ENCODE measurements at places on chromosomes 16 and 17. TPM values are rescaled to one million over a fixed set of nuclear protein-coding genes. Genes with fewer than 3 reads are reported as not detected.

DNA sequence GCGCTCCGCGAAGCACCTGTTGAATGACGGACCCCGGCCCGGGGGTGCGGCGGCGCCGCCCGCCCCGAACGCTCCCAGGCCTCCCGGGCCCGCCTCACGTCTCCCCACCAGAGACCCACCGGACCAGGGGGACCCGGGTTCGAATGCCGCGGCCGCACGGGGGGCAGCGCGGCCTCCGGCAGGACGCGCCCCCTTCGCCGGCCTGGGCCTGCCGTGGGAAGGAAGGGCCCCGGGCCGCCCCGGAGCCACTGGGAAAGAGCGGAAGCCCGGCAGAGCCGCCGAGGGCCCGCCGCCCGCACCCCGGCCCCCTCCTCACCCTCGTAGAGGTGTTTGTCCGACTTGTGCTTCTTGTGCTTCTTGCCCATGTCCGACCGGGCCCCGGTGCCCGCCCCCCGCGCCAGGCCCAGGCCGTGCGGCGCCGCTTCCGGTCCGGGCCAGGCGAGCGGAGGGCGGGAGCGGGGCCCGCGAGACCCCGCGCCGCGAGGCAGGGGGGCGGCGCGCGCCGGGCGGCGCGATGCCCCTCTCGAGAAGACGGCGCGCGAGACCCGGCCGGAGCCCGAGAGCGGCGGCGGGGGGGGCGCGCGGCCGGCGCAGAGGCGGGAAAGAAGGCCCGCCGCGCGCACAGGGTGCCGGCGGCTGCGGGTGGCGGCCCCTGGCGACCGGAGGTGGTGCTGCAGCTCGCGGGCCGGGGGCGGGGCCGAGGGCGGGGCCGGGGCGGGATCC, at the start of gene BRD7:
BRD7 (minus strand) TSS at position 579 of the 723 bp plus-strand sequence; CDS start at position 365, 214 bp downstream.
- DNase-seq, result peak; percentile 58

DNA sequence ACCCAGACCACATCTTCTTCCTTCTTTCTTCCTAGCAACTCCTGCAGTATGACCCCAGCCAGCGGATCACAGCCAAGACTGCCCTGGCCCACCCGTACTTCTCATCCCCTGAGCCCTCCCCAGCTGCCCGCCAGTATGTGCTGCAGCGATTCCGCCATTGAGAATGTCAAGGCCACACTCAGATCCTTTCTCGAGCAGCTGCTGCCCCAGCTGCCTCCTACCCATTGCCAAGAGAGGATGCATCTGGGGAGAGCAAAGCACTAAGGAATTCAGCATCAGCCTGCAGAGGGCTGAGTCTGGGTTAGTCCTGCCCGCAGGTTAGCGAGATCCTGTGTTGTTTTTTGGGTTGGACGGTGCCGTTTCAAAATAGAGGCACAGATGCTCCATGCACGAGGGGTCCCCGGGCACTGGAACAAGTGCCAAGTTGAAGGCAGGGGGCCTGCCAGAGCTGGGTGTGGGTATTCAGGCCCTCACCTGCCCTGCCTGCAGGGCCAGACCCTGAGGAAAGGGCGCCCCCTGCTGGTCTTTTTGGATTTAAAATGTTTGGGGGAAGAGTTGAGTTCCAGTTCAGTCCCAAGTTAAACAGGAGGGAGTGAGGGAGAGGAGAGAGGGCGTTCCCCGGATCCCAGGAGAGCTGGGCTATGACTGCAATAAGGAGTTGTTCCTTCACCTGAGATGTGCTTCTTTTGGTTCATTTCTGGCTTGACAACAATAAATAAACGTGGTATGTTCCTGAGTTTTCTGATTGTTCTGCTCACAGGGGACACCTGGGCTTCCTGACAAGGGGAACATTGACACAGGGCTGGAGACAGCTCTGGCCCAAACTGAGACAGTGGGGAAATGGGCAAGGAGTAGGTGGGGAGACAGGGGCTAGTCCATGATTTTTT, 4.9 kb downstream of the CDK3 start:
- DNase-seq, result peak; percentile 76

GRCh38 chr16:67304020-67304419, 22.5 kb downstream of the KCTD19 start:
- no peak for DNase-seq

DNA sequence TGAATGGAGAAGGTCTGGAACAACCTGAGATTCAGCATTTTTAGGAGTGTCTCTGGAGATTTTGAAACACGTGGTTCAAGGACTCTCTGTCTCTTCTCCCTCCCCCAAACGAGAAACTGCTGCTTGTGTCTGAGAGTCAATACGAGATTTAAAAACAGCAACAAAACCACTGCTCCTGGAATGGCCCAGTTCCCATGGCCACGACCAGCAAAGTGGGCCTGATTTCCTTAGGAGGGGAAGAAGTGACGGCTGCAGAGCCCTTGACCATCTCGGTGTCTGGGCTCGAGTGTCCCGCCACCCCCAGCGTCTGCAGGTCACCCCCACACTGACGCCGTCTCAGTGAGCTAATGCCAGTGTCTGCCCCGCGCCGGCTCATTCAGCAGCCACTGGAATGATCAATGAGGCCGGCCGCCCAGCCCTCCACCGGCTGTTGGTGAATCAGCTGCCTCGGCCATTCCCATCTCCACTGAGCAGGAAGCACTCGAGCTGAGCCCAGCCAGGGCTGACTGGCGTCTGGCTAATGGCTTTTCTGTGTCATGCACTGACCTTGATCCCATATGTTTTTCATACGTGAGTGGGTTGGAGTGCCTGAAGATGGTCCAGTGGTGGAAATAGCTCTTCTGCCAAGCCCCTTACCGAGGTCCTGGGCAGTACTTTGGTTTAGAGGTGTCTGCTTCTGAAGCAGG, 151.8 kb downstream of the PITPNC1 start:
- DNase-seq, result no peak

DNA sequence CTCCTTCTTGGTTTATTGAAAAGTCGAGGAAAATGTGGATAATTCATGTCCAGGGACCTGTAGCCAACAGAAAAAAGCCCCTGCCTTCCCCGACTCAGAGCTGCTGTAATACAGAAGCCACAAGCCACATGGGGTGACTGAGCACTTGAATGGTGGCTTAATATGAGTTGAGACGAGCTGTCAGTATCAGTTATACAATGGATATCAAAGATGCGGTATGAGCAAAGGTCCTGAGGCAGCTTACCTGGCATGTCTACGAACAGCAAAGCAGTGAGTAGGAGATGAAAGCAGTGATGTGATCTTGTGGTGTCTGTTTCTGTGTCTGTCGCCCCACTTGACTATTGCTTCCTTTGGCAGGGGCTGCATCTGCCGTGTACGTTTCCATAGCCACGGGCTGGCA, 12.2 kb upstream of the RMI2 start:
- DNase-seq, result no peak

DNA sequence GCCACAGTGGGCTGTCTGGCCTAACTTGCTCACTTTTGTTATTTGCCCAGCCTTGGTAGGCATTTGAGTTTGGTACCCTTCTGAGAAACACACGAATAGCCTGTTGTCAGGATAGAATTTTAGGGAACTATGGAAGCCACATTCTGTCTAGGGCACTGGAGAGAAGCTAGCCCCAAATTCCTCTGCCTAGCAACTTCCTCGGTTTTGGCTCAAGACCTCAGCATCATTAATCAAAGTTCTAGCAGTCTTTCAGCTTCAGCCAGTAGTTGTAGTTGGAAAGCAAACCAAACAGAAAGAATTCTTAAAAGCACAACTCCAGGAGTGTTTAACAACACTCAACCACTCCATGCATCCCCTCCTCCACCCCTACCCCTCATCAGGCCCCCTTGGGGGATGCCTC, 572.1 kb upstream of the PSMD7 start:
- DNase-seq, result no peak

DNA sequence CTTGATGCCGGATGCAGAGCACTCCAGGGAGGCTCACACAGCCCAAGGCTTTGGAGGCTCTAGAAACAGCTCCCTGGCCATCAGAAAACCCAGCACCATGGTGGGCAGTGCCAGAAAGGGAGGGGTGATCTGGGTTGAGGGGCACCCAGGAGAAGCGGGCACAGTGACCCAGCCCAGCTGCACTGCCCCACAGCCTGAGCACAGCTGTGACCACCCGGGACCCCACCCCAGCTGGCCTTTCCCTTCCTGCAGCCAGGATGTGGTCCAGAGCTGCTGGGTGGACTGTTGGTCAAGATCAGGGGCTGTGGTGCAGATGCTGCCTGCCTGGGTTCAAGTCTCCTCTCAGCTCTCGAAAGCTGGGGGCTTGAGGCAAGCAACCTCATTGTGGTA, 223.1 kb downstream of the ZNF423 start:
- no peak for DNase-seq

GRCh38 chr17:65966072-65966695, 225.7 kb downstream of the CEP112 start:
- DNase-seq, result no peak

- no peak for DNase-seq
Observed at GRCh38 chr16:5041600-5042133, 7.9 kb upstream of the NAGPA start.

GRCh38 chr16:17313085-17313611, 157.6 kb downstream of the XYLT1 start:
- no peak for DNase-seq

DNA sequence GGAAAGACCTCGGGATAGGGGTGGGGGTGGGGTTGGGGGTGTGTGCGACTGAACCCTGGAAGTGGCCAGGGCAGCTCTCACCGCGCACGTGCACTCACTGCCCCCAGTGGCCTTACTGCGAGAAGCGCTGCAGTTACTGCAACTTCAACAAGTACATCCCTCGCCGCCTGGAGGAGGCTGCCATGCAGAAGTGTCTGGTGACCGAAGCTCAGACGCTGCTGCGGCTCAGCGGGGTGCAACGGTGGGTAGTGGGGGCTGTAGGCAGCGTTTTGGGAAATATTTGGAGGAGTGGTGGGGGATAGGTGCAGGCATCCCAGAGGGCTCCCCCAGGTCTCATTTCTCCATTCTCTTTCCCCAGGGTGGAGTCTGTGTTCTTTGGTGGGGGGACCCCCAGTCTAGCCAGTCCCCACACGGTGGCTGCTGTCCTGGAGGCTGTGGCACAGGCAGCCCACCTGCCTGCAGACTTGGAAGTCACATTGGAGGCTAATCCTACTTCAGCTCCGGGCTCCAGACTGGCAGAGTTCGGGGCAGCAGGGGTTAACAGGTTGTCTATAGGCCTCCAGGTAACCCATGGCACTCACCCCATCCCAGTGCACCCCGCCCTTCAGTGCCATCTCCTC, 972 bp downstream of the RSAD1 start:
- DNase-seq, result peak; percentile 46

GRCh38 chr16:81265658-81266451, 27.4 kb downstream of the BCO1 start:
- no peak for DNase-seq

DNA sequence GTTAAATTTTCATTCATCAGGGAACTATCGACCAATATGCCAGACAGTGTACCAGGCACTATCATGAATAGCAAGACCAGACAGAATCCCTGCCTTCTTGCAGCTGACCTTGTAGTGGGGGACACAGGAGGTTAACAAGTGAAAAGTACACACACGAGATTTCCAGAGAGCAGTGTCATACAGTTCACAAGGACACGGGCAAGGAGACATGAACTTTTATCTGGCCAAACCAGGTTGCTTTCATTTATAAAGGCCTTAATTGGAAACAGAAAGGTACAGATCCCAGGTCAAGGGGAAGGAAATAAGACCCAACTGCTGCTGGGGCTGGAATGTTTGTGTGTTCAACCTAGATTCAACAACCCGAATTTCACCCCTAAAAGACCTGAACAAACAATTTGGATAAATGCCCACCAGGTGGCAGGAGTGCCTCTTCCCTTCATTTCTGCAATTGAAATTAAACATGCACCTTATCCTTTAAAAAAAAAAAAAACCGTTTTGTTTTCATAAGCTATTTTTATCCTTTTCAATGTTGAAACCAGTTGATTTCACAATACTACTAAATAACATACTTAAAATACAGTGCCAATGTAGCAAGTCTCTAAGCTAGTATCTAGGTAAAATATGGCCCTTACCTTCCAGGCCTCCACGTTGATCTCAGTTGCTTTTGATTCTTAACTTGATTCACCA, 65.9 kb downstream of the EMP2 start:
- peak; percentile 48 for DNase-seq

DNA sequence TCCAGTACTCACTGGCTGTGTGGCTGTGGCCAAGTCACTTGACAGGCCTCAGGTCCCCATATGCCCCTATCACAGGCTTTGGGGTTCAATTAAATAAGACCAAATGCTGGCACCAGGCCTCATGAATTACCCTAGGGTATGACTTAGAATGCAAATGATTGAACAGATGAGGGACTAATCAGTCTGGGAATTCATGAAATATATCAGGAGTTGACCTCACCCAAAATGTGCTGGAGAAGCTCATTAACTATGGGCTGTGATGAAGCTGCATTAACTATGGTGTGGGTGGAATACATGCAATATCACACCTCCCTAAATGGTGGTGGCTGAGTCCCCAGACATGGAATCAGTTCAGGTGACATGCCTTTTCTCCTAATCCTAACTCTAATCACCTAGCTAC, 72.1 kb downstream of the DNAH3 start:
- DNase-seq, result no peak

GRCh38 chr16:13926891-13927290, 6.9 kb downstream of the ERCC4 start:
- no peak for DNase-seq

- DNase-seq, result no peak
Observed at GRCh38 chr17:70076831-70077230, 1.8 kb downstream of the KCNJ16 start.

- peak; percentile 50 for DNase-seq
Observed at GRCh38 chr17:64281962-64282752, 19.1 kb upstream of the TEX2 start.

GRCh38 chr17:35082073-35082657, 18.7 kb upstream of the RFFL start:
- DNase-seq, result no peak

GRCh38 chr17:31533546-31534155, 142.2 kb downstream of the RAB11FIP4 start:
- DNase-seq, result no peak

DNA sequence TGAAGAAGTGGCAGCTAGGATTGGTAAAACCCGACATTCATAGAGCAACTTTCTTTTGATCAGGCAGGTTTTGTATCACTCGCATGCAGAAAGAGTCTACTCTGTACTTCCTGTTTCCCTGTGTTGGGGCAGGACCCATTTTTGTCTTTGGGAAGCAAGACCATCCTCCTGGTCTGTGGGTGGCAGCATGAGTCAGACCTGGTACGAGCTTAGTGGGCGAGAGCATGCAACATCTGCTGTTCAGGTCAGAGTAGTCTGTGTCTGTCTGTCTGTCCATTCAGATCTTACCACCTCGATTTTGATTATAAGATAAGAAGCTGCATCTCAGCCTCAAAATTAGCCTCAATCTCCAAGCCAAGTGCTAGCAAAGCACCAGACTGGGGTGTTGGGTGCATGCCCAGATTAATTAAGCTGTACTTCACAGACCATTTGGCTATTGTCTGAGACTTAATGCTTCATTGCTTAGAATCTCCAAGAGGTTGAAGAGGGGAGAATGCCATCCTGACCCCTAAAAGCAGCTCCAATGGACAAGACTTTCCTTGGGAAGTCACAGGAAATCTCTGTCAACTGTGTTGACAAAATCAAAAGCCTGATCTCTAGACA, 110.9 kb downstream of the XYLT1 start:
- DNase-seq, result peak; percentile 62

Gene CNGB1
- not detected for total RNA-seq

Gene DNAH2
- total RNA-seq, result not detected

Gene SOST
- not detected for total RNA-seq

Gene PNMT
- not detected for total RNA-seq

Gene NOTUM
- not detected for total RNA-seq

Gene SLFN12
- 6.5 TPM for total RNA-seq

Gene SERPINF2
- total RNA-seq, result 1.3 TPM

Gene FZD2
- total RNA-seq, result not detected

Gene TBC1D28
- total RNA-seq, result not detected

Gene NEK8
- 11.4 TPM for total RNA-seq

Gene GOSR2
- total RNA-seq, result 89.9 TPM

Gene EVI2A
- total RNA-seq, result 139 TPM

Gene CACNG4
- not detected for total RNA-seq
